Stimulated activated CD4-positive, alpha-beta T cell treated with anti-CD3 and anti-CD28 coated beads, TNF-alpha, amount 100 ng/mL, for 24 hours (primary cell): ENCODE measurements at places on chromosomes 7 and 10.

DNA sequence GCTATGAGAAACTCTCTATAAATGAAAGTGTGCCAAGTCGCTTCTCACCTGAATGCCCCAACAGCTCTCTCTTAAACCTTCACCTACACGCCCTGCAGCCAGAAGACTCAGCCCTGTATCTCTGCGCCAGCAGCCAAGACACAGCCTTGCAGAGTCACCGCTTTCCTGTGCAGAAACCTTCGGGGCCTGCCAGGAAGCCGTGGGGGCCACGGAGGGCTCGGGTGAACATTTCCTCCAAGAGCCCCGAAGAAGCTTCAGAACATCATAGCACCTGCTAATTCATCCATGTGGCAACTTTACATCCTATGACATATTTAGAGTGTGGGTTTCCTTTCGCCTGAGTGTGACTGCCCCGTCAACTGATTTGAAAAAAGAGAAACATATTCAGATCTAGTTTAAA, 55.7 kb upstream of the PRSS58 start:
- DNase-seq = no peak

DNA sequence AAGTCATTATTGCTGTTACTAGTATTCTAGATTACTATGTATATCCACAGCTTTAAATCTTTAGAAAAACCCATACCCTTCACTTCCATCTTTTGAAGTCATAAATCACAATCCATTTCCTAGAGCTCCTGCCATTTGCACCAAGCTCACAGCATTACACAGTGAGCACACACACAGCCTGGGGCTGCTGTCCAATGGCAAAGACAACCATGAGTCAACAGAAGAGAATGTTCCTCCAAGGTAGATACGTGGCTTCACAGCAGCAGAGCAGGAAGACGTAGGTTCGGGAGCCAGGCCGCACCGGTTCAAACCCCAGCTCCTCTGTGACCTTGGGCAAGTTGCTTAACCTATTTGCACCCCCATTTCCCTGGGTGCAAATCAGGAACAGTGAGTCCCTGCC, 234.6 kb downstream of the DIP2C start:
- no peak for DNase-seq

DNA sequence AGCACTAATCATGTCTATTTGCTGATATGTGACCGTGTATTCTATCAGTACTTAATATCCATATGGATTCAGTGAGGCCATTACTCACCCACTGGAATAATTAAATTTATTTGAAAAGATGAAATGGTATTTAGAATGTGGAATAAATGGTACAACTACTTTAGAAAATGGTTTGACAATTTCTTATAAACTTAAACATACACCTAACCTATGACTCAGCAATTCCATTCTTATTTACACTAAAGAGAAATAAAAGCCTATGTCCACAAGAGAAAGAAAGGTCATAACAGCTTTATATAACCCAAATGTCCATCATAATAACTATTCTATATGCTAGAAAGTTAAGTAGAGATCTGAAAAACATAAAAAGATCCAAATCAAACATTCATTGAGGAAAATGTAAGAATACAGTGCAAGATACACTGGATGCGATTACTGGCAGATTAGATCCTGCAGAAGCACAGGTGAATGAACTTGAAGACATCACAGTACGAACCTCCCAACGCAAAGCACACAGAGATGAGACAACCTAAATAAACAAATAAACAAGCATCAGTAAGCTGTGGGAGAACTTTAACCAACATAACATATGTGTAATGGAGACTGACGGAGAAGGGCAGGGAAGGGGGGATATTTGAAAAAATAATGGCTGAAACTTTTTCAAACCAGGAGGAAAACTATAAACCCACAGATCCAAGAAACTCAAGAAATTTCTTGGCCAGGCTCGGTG, 51.9 kb downstream of the TNS3 start:
- no peak for DNase-seq

DNA sequence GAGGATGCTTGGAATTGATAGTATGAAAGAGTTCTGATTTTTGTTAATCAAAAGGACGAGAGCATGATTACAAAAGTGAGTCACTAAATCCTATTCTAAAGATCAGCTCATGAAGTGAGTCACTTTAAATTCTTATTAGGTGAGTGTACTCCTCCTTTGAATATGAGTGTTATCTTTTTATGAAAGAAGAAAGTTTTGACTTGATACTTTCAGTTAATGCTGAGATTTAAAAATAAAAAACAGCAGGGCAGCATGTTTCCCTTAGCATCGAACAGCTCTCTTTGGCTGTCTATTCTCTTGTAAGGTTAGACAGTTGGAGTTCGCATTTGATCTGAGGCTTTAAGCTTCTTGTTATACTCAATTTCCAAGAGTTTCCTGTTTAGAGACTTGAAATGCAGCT, 222.0 kb downstream of the TWIST1 start:
- DNase-seq = no peak

- no peak for DNase-seq
Observed at GRCh38 chr7:106450716-106451115, 165.9 kb upstream of the NAMPT start.

DNA sequence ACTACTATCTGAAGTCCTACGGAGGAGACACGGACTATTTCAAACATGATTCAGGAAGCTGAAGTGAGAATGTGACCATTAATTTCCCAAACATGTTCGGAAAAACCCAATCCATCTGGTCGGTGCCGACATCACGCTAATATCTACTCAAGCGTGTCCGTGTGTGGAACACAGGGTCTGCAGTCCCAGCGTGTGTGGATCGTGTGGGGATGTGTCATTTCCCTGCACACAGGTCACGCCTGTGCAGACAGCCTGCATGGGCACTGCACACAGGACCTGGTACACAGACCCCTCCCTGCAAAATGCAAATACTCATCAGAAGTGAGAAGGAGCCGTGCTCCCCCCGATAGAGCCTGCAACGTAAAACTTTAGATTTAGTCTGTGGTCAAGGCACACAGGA, 57.8 kb downstream of the CARD11 start:
- DNase-seq = no peak
